ENCODE measurements at places on chromosomes 13 and 19.

DNA sequence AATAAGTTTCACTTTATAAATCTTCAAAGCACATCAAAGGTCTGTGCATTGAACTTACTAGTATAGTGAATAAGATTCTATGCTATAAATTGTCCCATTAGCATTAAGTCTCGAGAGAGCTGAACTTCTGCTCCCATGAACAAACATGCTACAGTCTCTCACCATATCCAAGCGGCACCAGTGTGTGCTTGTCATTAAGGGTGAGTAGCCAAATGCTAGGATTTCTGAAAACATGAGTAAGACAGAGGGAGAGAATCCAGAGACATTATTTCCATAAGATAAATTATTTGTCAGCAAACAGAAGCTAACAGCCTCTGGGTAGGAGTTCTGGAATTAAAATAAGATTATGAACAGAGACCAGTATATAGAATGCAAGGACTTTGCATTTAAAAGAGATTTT is 2882.5 kb downstream of the PCDH9 start:
- peak; percentile 6 for DNase-seq

GRCh38 chr13:28327373-28328270 is 167.3 kb downstream of the FLT1 start:
- no peak for DNase-seq

DNA sequence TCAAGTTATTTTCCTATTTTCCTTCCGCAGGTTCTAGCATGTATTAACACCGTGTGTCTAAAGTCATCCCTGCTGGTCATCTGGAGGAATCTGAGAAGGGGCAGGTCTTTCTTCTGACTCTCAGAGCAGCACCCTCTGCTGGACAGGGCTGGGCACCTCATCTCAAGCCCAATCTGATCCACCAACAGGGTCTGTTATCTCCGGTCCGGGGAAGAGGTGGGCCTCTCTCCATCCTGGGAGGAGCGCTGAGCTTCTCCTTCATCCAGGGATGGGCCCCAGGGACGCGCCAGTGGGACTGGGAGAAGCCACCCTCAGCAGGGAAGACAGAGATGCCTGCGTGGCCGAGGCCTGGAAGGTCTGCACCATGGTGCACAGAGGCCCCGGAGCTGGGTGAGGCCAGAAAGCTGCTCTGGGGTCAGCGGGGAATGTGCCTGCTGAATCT is 26.0 kb upstream of the ZNF331 start:
- no peak for DNase-seq

DNA sequence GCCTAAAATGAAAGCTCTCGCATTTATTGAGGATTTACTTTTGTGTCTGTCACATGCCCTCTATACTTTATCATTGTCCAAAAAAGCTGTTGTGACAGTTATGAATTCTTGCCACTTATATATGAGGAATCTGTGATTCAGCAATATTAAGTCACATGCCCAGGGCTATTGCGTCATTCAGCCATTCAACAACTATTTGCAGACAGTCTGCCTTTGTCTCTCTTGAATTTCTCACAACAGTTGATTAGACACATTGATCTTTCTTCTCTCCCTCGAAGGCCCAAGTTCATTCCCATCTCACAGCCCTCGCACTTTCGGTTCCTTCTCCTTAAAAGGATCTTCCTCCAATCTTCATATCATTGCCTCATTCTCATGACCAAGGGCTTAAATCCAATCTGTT is 342.6 kb downstream of the MZT1 start:
- DNase-seq = peak; percentile 57

DNA sequence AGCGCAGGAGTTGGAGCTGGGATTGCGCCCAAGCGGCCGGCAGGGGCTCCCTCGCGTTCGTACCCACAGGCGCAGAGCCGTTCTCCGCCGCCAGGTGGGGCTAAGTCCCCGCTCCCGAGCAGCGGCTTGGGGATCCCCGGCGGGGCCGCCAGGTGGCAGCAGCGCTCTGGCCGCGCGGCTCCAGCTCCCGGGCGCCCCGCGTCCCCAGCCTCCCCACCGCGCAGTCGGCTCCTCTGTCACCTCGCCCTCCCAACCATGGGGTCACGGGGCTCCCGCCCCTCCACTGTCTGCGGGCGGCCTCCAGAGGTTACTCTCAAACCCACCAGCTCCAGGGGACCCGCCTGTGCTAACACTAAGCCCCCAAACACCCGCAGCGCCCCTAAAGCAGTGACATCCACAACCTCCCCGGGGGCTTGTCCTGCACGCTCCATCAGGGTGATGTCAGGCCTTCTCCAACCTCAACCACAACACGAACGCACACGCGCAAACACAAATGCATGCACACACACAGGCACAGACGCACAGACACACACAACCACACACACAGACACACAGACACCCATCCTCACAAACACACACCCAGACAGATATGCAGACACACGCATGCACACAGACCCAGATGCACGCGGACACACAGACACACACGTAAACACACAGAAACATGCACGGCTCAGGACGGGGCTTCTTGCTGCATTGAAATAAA is 18.4 kb upstream of the KCTD15 start:
- peak; percentile 65 for DNase-seq

- no peak for DNase-seq
Observed at GRCh38 chr19:37472165-37472564, 3.0 kb downstream of the ZNF570 start.

DNA sequence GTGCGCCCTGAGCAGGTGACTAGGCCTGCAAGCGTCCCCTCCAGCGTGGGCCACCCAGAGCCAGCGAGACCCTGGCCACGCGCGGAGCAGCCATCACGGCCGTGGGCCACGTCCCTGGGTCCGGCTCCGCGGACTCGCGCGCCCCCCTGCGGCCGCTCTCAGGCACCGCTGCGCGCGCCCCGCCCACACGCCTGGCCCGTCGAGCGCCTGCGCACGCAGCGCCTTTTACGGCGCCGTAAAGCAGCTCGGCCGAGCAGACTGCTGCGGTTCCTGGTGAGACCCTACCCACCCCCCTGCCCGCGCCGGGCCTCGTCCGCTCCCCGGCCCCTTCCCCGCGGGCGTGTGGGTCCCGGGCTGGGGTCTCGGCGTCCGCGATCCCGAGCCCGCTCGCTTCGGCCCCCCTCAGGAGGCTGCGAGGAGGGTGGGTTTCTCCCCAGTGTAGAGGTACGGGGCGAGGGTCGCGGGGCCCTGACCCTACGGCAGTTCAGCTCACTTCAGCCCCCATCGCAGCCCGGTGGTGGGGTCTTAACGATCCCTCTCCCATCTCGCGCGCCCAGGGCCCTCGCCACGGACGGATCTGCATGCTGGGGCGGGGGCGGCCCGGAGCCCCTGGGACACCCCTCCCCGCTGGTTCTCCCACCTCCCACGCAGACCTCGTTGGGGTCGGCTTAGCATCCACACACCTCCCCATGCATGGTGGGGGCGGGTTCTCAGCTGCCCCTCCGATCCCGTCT is at the start of gene TRAPPC5:
Gene TRAPPC5, plus strand, starts transcription at position 228 of the 734 bp plus-strand sequence. CDS start 1,421 bp downstream, outside the sequence.
- DNase-seq = peak; percentile 79

- DNase-seq = no peak
Observed at GRCh38 chr19:2567580-2567979, 91.7 kb downstream of the GADD45B start.

- DNase-seq = no peak
Observed at GRCh38 chr19:51754109-51754508, 2.4 kb upstream of the FPR1 start.

DNA sequence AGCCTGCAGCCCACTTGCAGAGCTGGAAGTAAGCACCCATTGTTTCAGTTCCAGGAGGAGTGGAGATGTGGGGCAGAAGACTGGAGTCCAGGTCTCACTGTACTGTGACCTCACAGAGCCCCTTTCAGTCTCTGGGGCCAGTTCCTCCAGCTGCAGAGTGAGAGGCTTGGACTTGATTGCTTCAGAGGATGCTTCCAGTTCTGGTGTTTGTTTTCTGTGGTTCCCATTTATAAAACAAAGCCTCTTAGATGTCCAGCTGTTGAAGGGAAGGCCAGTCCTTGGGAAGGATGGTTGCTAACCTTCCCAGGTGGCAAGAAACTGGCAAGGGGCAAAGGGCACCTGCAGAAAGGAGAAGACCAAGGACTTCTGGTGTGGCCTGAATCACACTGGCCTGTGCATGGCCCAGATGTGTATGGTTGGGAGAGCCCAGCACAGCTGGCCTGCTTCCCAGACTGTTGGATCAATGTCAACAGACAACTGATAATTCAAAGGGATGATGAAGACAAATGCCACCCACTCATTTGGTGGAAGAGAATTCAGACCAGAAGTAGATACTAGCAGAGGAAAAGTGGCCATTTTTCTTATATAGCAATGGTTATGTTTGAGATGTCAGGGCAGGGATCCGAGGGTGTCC is 218.5 kb downstream of the ZNF536 start:
- DNase-seq = no peak

GRCh38 chr13:88800505-88800904 is 1129.3 kb downstream of the SLITRK5 start:
- no peak for DNase-seq

- DNase-seq = no peak
Observed at GRCh38 chr13:98563071-98563470, 13.8 kb downstream of the STK24 start.

- DNase-seq = no peak
Observed at GRCh38 chr13:46647512-46648065, 94.6 kb downstream of the LRCH1 start.

- no peak for DNase-seq
Observed at GRCh38 chr13:46126056-46126455, 21.2 kb upstream of the CPB2 start.

GRCh38 chr13:26910754-26911465 is 150.3 kb upstream of the GPR12 start:
- no peak for DNase-seq

DNA sequence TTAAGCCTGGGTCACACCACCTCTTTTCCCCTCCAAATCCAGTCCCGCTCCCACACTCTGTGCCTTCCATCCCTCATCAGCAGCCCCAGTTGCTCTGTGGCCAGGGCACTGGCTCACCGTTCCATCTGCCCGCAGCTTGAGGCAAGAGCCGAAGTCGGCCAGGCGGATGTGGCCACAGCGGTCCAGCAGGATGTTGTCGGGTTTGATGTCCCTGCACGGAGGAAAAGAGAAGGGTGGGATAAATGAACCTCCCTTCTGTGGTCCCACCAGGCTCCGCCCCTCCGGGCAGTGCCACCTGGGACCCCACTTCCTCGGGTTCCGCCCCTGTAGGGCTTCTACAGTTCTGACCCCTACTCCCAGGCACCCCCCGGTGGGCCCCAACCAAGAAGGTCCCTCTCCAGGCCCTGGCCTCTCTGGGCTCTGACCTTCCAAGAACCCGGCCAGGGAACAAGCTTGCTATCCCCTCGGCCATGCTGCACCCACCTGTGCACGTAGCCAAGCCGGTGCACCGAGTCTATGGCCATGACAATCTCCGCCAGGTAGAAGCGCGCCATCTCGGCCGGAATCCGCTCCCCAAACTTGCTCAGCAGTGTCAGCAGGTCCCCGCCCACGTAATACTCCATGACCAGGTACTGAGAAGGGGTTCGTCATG is 4.2 kb downstream of the DMPK start:
- DNase-seq = no peak

- peak; percentile 6 for DNase-seq
Observed at GRCh38 chr13:31807090-31807541, 67.8 kb downstream of the RXFP2 start.

- DNase-seq = peak; percentile 75
Observed at GRCh38 chr13:93875547-93875946, 603.9 kb downstream of the DCT start.

GRCh38 chr13:48726711-48727110 is 73.0 kb downstream of the CYSLTR2 start:
- DNase-seq = no peak

GRCh38 chr13:61187471-61187870 is 228.2 kb downstream of the PCDH20 start:
- no peak for DNase-seq

DNA sequence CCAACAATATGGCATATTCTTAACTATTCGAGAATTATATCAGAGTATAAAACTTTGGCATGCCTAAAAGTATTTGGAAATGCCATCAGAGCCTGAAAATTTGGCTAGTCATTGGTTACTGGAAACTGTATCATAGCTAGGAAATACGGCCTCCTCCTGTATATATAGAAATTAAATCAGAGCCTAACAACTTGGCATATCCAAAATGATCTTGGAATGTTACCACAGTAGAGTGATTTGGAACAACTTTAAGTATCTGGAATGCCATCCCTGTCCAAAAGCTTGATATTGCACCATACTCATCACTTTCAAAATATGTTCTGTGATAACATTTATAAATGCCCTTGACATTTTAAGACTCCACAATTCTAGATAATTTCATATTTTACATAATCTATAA is 335.8 kb downstream of the SLITRK1 start:
- DNase-seq = peak; percentile 3

GRCh38 chr13:110914081-110914330 is 863 bp downstream of the ANKRD10 start:
- DNase-seq = no peak

GRCh38 chr13:23608701-23609413 is 38.6 kb downstream of the TNFRSF19 start:
- no peak for DNase-seq

GRCh38 chr13:30742901-30743300 is 7.6 kb downstream of the ALOX5AP start:
- DNase-seq = no peak

- no peak for DNase-seq
Observed at GRCh38 chr19:15701757-15702533, 25.9 kb upstream of the OR10H2 start.

GRCh38 chr19:31226151-31226935 is 122.9 kb downstream of the TSHZ3 start:
- DNase-seq = peak; percentile 58

DNA sequence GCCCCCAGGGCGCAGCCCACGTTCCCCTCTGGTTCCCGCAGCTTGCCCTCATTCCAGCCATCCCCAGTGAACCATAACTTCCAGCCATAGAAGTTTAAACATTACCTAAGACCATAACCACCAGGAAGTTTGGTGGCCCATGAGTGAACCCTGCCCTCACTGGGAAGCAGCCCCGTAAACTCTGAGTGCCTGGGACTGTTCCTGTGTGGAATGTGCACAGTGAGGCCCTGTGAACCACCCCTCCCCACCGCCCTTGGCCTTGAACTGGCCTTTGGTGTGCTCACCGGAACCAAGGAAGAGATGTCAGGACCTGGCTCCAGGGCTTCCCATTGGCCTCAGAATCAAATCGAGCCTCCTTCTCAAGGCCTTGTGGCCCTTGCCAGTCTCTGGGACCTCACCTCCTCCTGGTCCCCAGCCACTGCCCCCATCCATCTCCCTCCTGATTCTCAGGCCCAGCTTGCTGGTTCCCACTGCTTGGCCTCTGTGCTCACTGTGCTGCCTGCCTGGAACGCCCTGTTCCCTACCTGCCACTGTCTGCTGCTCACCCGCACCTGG is 46.5 kb downstream of the DNM2 start:
- DNase-seq = no peak

DNA sequence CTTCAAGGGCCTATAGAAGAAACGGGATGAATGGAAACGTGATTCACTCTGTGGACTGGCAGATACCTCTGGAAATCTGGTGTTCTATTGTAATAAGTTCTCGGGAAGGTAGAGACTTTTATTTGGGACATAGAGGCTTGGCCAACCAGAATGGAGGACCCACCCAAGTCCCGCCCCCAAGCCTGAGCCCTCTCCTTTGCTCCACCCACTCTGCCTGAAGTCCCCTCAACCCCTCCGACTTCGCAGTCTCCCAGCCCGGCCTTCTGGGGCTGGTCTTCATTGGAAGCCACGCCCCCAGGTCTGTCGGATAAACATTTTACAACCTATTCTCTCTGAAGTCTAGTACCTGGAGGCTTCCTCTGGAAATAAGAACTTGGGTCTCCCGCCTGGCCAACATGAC is 16.9 kb downstream of the FBXL12 start:
- no peak for DNase-seq

- no peak for DNase-seq
Observed at GRCh38 chr13:32548837-32549236, 10.2 kb upstream of the N4BP2L2 start.
